Activated CD4-positive, alpha-beta T cell treated with anti-CD3 and anti-CD28 coated beads, Interleukin-2, amount 50 U/mL, for 24 hours (primary cell): ENCODE measurements at places on chromosomes 2 and 18.

- DNase-seq: no peak
Measured at GRCh38 chr2:10410823-10411437, 37.2 kb downstream of the ODC1 start.

DNA sequence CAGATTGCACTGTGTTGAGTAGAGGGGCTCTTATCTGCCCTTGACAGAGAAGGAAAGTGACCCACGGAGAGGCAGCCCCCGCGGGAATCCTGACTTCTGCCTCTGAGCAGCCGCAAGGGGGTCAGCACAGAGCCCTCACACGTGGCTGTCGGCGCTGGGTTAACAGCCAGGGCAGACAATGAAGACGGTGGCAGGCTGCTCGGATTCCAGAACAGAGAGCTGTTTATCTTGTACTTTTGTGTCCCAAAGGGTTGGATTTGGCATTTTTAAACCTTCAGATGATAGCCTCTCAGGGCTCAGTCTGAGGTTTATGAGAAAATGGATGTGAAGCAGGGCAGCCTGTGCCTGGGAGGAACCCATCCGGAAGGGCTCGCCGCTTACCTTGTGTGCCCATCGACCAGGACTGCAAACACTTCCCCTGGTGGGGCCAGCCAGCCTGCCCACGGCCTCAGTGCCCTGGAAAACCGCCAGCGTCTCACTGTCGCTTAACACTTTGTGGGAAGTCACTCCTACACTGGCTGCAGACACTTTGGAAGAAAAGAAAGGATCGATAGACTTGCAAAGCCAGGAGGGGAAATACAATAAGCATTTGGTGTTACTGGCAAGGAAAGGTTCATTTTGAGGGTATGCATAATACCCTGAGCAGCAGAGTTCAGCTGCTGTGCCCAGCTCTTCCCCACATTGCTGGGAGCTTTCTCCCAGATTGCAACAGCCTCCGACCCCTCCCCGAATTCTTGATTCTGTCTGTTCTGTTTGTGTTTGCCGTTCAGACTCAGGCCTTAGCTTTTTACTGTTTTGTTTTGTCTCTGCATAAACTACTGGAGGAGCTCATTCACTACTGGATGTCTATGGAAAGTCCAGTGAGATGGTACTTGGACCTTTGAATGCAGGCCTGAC is 325.3 kb upstream of the MYT1L start:
- no peak for DNase-seq

DNA sequence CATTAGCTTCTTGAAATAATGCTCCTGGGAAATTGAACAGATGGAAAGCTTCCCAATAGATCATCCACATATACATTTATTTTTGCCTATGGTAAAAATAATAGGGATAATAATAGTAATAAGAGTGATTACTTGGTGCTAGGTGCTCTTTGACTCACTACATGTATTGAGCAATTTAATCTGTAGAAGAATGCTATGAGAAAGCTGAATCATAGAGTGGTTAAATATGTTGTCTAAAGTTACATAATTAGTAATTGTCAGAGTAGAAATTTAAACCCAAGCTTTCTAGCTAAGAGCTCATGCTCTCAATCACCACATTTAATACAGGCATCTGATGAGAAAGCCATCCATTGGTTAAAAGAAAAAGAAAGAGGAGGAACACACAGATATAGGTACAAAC is 590.5 kb upstream of the SLC8A1 start:
- no peak for DNase-seq

DNA sequence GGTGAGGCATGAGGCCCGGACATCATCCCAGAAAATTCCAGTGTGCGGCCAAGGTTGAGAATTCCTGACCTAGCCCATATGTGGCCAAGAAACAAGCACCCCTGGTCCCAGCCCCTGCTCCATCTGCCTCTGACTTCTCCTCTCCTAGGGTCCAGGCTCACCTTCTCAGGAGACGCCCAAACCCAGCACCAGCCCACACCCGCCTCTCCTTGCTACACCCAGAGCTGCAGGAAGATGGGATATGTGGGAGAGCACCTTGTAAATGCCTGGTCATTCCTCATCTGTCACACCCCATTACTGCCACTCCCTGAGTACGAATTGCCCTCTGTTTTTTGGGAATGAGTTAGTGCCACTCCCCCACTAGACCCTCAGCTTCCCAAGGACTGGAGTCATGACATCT is 7.3 kb upstream of the ATP6V1B1 start:
- no peak for DNase-seq

- DNase-seq: no peak
Measured at GRCh38 chr2:82954868-82955267, 1504.2 kb downstream of the SUCLG1 start.

- DNase-seq: no peak
Measured at GRCh38 chr18:21145371-21145770, 33.8 kb upstream of the ROCK1 start.
